ENCODE measurements at places on chromosomes 7 and 10. TPM values are rescaled to one million over a fixed set of nuclear protein-coding genes. Genes with fewer than 3 reads are reported as not detected.

Gene CD36
- not detected for total RNA-seq

Gene COL17A1
- total RNA-seq: not detected

Gene AZGP1
- not detected for total RNA-seq

Gene GIMAP6
- total RNA-seq: 20.7 TPM

Gene TDRD1
- total RNA-seq: 0.79 TPM

Gene HYAL4
- total RNA-seq: not detected

Gene NRCAM
- total RNA-seq: 1.0 TPM

Gene FAM204A
- 60.5 TPM for total RNA-seq

Gene SPACDR
- total RNA-seq: 2.6 TPM

Gene SNCG
- total RNA-seq: 0.72 TPM

Gene FXYD4
- not detected for total RNA-seq

Gene PTF1A
- total RNA-seq: not detected

All from activated naive CD4-positive, alpha-beta T cell treated with anti-CD3 and anti-CD28 coated beads for 36 hours (primary cell).